NCI-H146 (cell line): ENCODE measurements at places on chromosomes 2 and 18.

- DNase-seq, result no peak
These were observed 332.3 kb downstream of the NCKAP5 start for GRCh38 chr2:133235968-133236367.

DNA sequence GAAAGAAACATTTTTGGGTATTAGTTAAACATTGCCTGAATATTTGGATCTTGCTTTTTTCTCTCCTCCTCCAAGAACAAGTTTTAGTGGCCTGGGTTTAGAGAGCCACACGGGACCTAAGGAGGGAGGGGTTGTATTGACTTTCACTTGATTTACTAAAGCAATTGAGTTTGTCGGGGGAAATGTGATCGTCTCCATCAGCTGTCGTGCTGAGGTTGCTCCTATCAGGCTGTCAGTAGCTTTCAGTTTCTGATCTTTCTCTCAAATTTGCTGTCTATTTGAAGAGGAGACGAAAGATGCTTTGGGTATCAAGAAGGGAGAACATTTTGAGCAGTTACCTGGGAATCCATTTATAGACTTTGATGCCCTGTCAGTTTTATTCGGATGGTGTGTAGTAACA, 106.0 kb downstream of the SETBP1 start:
- DNase-seq, result no peak

DNA sequence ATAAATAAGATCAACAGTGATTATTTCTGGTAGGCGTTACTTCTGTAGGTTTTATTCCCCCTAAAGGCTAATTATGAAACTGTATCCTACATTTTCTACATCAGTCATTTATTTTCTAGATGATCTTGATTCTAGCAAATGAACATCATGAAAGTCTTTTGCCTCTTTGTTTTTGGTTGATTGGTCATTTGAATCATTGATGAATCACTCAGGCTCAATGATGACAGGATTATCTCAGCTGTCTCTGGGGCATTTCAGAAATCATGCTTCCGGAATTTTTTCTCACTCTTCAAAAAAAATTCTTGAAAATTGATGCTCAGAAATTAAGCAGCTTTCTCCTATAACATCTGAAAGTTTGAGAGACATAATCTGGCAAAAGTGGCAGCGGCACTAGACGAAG, 298.9 kb upstream of the TCF4 start:
- no peak for DNase-seq

GRCh38 chr2:4408321-4408720, 704.9 kb downstream of the DCDC2C start:
- peak; percentile 37 for DNase-seq
